ENCODE measurements at places on chromosomes 3 and 15. TPM values are rescaled to one million over a fixed set of nuclear protein-coding genes. Genes with fewer than 3 reads are reported as not detected.

DNA sequence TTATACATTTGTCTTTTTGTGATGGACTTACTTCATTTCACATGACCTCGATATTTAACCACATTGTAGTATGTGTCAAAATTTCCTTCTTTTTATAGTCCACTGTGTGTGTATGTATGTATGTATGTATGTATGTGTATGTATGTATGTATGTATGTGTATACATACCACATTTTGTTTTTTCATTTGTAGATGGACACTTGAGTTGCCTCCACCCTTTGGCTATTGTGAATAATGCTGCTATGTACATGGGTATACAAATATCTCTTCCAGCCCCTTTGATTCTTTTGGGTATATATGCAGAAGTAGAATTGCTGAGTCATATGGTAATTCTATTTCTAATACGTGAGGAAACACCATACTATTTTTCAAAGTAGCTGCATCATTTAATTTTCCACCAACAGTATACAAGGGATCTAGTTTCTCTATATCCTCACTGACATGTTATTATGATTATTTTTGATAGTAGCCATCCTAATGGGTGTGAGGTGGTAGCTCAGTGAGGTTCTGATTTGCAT is 228.2 kb downstream of the OPA1 start:
- peaks cover 31% of the 10 kb centered on the region for H3K27me3 ChIP-seq
- no peak for DNase-seq
- no peaks in the 10 kb centered on the region for H3K36me3 ChIP-seq
- H3K4me1 ChIP-seq = no peaks in the 10 kb centered on the region
- no peak overlapping the region for H3K27ac ChIP-seq

GRCh38 chr3:115251509-115251908 is 104.4 kb upstream of the ZBTB20 start:
- no peak overlapping the region for H3K27ac ChIP-seq
- no peak for DNase-seq
- no peak overlapping the region for H3K4me3 ChIP-seq
- H3K36me3 ChIP-seq = no peaks in the 10 kb centered on the region

DNA sequence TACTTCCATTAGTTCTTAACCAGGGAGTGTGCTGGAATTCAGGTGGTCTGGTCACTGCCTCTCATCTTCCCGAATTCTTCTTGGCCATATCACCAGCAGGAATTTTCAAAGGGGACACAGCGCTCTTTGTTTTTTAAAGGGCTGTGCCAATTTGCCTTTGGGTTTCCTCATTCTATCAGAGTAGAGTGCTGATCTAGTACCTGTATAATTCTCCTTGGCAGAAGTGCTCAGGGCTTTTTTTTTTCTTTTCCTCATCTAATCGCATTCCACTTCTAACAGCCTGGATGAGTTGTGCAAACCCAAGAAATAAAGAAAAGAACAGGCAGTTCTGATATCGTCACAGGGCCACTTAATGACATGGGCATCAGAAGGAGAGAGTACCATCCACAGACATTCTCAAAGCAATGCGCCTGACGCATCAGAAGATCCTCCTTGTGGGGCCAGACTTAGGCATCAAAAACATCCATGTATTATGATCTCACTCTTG is 121.0 kb downstream of the ASB7 start:
- H3K27ac ChIP-seq = no peak overlapping the region
- H3K27me3 ChIP-seq = peaks cover 8% of the 10 kb centered on the region
- DNase-seq = no peak

GRCh38 chr3:188051801-188052168 is 102.2 kb upstream of the LPP start:
- no peak for DNase-seq
- H3K4me3 ChIP-seq = no peak overlapping the region
- H3K36me3 ChIP-seq = no peaks in the 10 kb centered on the region

DNA sequence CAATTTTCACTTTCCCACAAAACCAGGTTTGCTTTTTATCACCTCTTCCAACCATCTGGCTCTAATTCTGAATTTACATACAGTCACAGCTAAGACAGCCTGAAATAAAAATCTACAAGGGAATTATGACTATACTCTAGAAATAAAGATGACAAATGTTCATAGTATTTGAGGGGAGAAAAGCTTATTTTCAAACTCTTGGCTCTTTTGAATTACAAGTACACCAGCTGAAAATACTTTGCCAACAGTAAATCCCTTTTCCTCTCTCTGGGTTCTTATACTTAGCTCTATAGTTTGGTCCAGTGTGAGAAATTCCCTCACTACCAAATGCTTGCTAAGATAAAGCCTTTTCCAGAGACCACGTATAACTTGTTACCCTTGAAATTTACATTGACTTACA is 1037.9 kb downstream of the ROBO1 start:
- no peaks in the 10 kb centered on the region for H3K36me3 ChIP-seq
- H3K27ac ChIP-seq = no peak overlapping the region
- no peaks in the 10 kb centered on the region for H3K4me1 ChIP-seq
- H3K4me3 ChIP-seq = no peak overlapping the region

GRCh38 chr15:39898317-39898716 is 21.7 kb downstream of the GPR176 start:
- H3K4me3 ChIP-seq = no peak overlapping the region
- H3K27ac ChIP-seq = no peak overlapping the region
- H3K27me3 ChIP-seq = peaks cover 34% of the 10 kb centered on the region

DNA sequence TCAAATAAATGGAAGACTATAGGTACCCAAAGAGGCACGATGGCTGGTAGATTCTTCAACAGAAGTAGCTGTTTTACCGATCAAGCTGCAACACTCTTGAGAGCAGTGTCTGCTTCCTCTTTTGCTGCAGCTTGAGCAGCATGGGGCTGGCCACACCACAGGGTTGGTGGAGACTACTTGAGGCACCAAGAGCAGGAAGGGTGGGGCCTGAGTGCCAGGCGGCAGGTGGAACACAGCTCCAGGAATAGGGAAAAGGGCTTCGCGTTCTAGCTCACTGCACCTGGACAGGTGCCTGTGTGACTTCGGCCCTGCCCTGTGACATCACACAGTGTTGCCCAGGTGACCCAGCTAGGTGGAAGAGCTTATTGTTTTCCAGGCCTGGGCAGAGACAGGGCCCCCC is at the start of gene CCDC33:
CCDC33 (plus strand) TSS at position 365 of the 400 bp plus-strand sequence. CDS start 394 bp downstream, outside the sequence.
- DNase-seq = no peak
- H3K27ac ChIP-seq = no peak within 1 kb of the TSS
- H3K36me3 ChIP-seq = no peaks in the 10 kb centered on the region

GRCh38 chr3:144259267-144259666 is 287.6 kb downstream of the DIPK2A start:
- no peaks in the 10 kb centered on the region for H3K4me1 ChIP-seq
- no peak for DNase-seq
- peaks cover 3% of the 10 kb centered on the region for H3K27me3 ChIP-seq
- no peak overlapping the region for H3K27ac ChIP-seq

DNA sequence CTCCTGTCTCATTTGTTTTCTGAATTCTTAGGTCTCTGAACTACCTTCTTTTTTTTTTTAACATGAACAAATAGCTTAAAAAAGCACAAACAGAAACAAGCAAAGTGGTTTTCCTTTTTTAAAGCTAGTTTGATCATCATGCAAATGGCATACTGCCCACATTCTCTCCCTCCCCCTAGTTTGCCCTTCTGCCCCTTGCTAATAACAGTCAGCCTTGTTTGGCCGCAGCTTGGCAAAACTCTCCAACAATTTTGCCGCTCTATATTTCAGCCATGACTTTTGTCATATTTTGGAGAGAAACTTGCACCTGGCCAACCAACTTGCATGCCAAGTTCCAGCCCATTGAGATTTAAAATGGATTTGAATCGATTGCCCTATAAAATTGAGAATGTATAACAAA is 666.0 kb upstream of the NR2F2 start:
- no peak overlapping the region for H3K27ac ChIP-seq
- no peak overlapping the region for H3K4me3 ChIP-seq
- H3K27me3 ChIP-seq = peaks cover 10% of the 10 kb centered on the region

DNA sequence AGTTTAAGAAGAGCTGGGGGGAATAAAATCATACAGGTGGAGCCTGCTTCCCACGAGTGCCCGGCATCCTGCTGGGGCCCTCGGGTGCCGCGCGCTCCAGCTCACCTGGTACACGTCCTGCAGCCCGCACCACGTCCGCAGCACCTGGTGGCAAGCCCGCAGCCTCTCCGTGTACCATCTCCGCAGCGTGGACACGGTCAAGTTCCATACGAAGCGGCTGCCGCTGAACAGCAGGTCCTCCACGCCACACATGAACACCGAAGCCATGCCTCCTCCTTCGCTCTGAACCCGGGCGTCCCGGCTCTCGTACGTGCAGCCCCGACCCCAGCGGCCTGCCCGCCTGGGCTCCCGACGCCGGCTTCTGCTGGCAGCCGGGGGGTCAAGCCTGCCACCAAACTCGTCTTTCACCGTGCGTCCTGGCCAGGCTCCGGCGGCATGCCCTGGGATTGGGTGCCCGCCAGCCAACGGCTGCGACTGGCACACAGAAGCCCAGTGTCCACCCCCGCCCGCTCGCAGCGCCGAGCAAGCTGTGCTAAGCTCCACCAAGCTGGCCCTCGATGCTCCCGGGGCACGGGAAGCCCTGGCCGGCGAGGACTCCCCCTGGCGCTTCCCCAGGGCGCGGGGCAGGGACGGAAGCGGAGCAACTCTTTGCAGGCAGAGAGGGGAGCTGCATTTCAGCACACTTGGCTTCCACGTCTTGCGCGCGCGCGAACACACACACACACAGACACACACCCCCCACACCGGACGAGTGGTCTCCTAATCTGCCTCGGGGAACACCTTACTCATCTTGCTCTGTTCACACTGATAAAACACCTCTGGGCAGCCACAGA is at the start of gene FRMD4B:
FRMD4B (minus strand) TSS at position 366 of the 833 bp plus-strand sequence; CDS start at position 267, 99 bp downstream.
- peaks cover 81% of the 10 kb centered on the region for H3K27me3 ChIP-seq
- peak; percentile 49 for DNase-seq
- H3K4me3 ChIP-seq = peak within 1 kb of the TSS; percentile 43
- peaks cover 11% of the 10 kb centered on the region for H3K4me1 ChIP-seq

DNA sequence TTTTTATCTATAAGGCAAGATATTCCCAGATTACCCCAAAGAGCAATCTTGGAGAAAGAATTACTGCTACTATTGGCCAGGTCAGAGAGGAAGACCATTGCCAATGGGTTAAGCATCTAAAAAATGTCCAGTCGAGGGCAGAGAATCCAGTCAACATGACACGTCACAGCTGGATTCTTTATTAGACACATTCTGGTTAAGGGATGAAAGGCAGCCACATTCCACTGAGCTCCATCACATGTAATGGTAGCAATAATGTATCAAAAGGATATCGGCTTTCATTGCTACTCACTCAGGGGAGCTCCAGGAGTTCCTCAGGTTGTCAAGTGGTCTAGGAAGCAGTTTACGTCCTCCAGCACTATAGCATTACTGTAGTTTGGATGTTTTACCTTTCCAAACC is 421.1 kb downstream of the PLOD2 start:
- H3K36me3 ChIP-seq = no peaks in the 10 kb centered on the region
- H3K4me3 ChIP-seq = no peak overlapping the region
- H3K4me1 ChIP-seq = no peaks in the 10 kb centered on the region
- no peak overlapping the region for H3K27ac ChIP-seq
- DNase-seq = no peak

- no peak for DNase-seq
- H3K4me3 ChIP-seq = no peak overlapping the region
- no peaks in the 10 kb centered on the region for H3K36me3 ChIP-seq
- H3K27me3 ChIP-seq = no peaks in the 10 kb centered on the region
Measured at GRCh38 chr3:76561494-76562236, 478.2 kb upstream of the ROBO2 start.

DNA sequence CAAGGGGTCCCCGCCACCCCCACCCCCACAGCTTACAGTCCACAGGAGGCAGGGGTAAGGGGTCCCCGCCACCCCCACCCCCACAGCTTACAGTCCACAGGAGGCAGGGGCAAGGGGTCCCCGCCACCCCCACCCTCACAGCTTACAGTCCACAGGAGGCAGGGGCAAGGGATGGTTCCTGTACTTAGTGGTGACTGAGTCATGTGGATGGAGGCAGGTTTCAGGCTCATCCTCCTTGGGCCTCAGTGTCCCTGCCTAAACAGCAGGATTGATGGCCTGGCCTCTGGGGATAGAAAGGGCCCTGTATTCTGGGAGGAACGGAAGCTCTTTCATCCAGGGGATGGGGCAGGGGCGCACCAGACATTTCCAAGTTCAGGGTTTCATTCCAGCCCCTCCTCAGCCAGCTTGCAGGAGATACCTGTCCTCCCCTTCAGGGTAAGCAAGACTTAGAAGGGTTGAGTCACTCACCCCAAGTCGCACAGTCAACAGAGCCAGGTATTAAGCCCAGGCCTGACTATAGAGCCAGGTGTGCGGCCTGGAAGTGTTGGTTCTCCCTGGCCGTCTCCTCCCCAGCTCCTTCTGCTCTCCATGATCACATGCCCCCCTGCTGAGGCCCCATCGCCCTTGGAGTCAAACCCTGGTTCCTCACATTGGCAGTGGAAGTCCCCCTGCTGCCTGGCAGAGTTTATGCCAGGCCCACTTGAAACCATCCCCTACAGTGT is 12.5 kb downstream of the CSK start:
- no peak overlapping the region for H3K4me3 ChIP-seq
- H3K4me1 ChIP-seq = peaks cover 90% of the 10 kb centered on the region

DNA sequence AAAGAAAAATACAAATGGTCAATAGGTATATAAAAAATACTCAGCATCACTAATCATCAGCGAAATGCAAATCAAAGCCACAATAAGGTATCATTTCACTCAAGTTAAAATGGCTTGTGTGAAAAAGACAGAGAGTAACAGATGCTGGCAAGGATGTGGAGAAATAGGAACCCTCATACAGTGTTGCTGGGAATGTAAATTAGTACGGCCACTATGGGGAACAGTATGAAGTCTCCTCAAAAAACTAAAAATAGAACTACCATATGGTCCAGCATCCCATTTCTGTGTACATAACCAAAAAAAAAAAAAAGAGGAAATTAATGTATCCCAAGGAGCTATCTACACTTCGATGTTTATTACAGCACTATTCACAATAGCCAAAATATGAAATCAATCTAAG is 98.1 kb upstream of the TGFBR2 start:
- peaks cover 2% of the 10 kb centered on the region for H3K36me3 ChIP-seq
- no peaks in the 10 kb centered on the region for H3K27me3 ChIP-seq
- DNase-seq = no peak
- H3K4me1 ChIP-seq = peaks cover 7% of the 10 kb centered on the region
- no peak overlapping the region for H3K27ac ChIP-seq
- no peak overlapping the region for H3K4me3 ChIP-seq

DNA sequence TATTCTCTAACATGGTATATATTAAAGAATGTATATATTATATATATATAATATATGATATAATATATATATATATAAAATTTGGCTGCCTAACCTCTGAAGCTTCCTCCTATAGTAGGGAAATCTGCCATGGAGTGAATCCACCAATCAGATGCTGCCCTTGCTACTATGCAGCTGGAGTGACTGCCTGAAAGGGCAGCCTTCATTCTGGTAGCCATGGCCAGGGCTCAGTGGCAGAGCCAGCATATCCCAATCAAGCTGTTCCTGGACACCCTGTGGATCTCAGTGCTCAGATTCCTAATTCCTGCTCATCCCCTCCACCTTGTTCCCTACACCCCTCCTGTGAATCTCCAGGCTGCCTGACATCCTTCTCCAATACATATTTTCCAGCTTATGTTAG is 2.2 kb upstream of the SH3GL3 start:
- peaks cover 6% of the 10 kb centered on the region for H3K4me1 ChIP-seq
- peaks cover 42% of the 10 kb centered on the region for H3K27me3 ChIP-seq
- no peaks in the 10 kb centered on the region for H3K36me3 ChIP-seq
- H3K4me3 ChIP-seq = no peak overlapping the region
- H3K27ac ChIP-seq = no peak overlapping the region

Gene KLHL40
- not detected for total RNA-seq

Gene BSN
- total RNA-seq = 0.12 TPM

Gene ERICH6
- total RNA-seq = not detected

Gene ZMAT3
- total RNA-seq = 14.1 TPM

Gene IGSF11
- not detected for total RNA-seq

Gene CCDC54
- total RNA-seq = not detected

Gene C2CD4A
- 0.07 TPM for total RNA-seq

Gene PTPRG
- not detected for total RNA-seq

Gene UACA
- total RNA-seq = 1.0 TPM
